ENCODE measurements at places on chromosomes 1 and 21. TPM values are rescaled to one million over a fixed set of nuclear protein-coding genes. Genes with fewer than 3 reads are reported as not detected.
A peak's percentile ranks its signal among the peaks of the same experiment; 100 is the strongest.

DNA sequence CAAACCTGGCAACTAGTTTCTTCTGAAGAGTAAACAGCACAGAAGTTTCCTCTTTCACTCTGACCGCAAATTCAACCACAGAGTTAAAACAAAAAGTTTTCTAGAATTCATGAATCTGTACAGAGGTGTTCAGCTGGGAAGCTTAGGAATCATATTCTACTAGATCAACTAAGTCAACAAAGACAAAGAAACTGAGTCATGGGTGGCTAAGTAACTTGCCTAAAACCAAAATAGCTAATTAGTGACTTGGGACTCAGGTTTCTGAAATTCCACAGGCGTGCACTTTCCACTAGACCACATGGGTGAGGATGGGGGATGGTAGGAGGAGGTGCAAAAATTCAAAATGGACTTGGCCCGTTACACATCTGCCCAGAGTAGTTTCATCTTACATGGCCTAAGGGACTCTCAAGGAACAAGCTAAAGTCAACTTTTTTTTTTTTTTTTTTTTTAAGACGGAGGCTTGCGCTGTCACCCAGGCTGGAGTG is 25.8 kb downstream of the PTPN14 start:
- no peak for DNase-seq

GRCh38 chr1:28437924-28438699 is 67.7 kb upstream of the RCC1 start:
- DNase-seq: peak; percentile 58

The HSPB7 gene
- not detected for total RNA-seq

DNA sequence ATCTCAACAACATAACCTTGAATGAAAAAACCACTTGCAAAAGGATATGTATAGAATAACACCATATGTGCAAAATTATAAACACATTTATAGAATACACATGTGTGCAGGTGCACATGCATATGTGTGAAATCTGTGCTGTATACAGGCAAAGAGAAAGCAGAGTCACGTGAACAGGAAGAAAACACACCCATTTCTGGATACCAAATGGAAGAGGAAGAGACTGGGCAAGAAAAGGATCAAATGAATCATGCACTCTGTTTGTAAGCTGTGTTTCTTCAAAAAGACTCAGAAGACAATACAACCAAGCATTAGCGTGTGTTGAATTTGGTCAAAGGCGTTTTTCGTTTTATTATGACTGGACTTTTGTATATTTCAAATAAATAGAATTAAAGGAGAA is 111.3 kb upstream of the ERG start:
- no peak for DNase-seq

The OR2L13 gene
- total RNA-seq: not detected

DNA sequence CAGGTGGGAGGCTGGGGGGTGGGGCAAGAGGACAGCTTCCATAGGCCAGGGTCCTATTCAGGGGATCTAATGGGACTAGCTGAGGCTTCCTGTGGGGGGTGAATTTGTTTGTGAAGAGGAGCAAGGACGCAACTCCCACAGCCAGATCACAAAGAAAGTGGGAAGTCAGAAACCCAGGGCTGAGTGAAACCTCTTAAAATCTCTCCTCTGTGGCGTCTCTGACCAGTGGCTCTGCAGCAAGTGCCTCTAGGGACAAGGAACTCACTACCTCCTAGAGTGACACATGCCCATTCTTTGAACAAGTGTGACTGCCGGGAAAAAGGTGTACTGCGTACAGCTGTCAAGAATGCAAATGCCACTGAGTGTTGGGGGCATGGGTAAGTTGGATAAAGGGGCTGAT is 187.9 kb downstream of the HIVEP3 start:
- DNase-seq: no peak

- DNase-seq: no peak
Measured at GRCh38 chr1:59220356-59220755, 76.5 kb upstream of the FGGY start.

The DNALI1 gene
- 36.5 TPM for total RNA-seq

- DNase-seq: no peak
Measured at GRCh38 chr1:56444960-56445646, 134.3 kb downstream of the PLPP3 start.

The PYHIN1 gene
- not detected for total RNA-seq

All from neural progenitor cell (in vitro differentiated cells).